ENCODE measurements at places on chromosomes 7 and 10.

- DNase-seq = no peak
Measured at GRCh38 chr10:102616066-102616770, 28.1 kb upstream of the TRIM8 start.

GRCh38 chr10:132357286-132358058, 25.5 kb downstream of the LRRC27 start:
- DNase-seq = no peak

GRCh38 chr7:5332579-5332978, 49.8 kb downstream of the SLC29A4 start:
- DNase-seq = no peak

DNA sequence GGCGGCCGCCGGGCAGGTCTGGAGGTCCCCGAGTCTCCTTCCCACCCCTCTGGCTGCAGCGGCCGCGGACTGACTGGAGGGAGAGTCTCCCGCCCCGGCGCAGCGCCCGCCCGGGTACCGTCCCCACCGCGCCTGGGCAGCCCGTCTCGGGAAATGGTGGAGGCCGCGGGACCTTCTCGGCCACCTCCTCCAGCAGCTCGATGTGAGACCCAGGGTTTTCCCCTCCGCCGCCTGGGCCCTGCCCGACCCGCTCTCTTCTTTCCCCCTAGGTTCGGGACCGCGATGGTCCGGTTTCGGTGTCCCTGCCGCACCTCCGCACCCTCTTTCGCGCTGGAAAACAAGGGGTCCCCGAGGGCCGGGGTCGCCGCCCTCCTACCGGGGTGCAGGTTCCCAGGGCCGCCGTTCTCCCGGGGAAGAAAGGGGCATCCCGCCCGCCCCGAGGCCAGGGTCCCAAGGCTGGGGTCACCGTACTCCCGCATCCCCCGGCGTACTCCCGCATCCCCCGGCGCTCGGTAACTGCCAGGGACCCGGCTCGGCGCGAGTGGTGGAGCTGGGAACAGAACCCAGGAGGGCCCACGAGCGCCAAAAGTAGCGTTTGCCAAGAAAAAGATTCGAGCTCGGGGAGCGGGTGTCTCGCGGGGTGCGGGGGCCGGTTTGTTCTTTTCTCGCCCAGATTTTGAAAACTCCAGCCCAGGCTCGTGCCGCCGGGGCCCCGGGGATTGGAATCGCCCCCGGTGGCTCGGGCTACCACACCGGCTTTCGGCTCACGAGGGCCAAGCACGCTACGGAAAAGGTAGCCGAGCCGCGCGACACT, 3.4 kb downstream of the TNRC18 start:
- DNase-seq = no peak

- no peak for DNase-seq
Measured at GRCh38 chr10:58641095-58641531, 128.4 kb downstream of the BICC1 start.

DNA sequence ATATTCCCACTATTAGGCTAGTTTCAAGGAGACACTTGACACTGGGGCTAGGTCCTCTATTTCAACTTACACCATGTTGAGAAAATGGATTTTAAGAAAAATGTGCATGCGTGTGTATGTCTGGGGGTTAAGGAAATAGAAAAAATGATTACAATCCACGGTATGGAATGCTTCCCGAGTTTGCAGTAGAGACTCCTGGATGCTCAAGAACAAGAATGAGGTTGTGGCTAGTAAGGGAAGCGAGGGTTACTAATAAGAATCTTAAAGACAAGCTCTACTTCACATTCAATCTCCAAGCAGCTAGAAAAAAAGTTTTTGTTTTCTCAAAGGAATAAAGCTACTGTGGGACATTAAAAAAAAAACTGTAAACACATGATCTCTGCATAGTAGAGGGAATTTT, 54.7 kb downstream of the ANK3 start:
- no peak for DNase-seq

DNA sequence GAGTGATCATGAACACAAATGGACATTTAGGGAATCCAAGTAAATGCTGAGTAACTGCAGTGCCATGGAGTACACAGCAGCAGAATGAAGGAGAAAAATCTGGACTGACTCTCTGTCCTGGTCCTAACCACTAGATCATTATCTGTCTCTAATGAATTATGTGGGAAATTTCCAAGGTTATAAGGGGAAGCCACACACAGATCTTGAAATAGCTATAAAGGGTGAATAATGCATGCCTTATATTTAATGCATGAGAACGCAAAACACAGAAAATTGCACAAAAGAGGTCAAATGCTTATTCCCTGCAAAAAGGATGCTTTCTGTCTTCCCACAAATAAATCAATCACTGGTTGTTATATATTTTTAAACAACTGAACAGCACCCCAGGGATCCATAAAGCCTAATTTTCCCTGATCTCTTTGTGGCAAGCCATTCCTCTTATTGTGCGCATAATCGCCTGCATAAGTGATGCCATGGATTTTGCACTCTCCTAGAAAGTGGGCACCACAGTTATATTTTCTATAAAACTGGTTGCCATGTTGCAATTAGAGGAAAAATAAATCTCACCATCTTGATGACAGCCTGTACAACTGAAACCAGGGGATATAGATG, 201.8 kb downstream of the XPNPEP1 start:
- no peak for DNase-seq

DNA sequence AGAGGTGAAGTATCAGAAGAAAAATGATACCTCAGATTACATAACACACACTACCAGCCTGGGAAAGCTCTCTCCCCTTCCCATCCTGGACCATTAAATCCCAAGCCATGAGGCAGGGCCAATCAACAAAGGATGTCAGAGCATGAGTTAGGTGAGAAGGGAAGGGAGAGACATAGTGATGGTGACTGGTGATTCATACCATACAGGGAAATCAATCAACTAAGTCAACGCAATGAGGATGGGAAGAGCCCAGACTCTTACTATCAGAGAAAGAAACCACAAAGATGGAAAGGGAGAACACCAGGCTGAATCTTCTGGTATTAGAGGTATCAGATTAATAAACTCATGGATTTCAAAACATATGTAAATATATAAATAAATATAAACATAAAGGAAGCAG, 185.4 kb downstream of the KMT2E start:
- DNase-seq = no peak

- no peak for DNase-seq
Measured at GRCh38 chr10:75358835-75359421, 42.6 kb downstream of the ZNF503 start.

- DNase-seq = no peak
Measured at GRCh38 chr10:99917963-99918825, 91.6 kb downstream of the DNMBP start.
